ENCODE measurements at places on chromosomes 4 and X.

DNA sequence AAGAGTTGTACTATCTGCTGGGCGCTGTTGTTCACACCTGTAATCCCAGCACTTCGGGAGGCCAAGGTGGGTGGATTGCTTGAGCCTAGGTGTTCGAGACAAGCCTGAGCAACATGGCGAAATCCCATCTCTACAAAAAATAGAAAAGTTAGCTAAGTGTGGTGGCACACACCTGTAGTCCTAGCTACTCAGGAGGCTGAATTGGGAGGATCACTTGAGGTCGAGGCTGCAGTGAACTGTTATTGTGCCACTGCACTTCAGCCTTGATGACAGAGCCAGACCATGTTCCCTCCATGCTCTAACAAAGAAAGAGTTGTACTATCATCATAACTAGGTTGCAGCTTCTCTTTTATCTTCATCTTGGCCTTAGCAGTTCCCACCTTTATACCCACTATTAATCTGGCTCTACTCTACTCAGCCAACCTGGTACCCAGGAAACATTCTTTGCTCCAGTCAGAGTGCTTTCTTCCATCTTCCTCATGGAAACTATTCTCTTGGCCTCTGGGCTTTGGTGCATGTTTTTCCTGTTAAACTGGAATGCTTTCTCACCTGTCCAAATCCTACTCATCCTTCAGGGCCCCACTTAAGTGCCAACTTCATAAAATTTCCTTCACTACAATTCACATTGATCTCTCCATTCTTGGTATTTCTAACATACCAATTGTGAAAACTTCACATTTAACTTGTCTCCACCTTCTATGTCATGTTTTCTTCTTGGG is 18.2 kb downstream of the FABP2 start:
- DNase-seq: no peak

GRCh38 chr4:117770269-117771102 is 263.8 kb upstream of the NDST3 start:
- DNase-seq: no peak

DNA sequence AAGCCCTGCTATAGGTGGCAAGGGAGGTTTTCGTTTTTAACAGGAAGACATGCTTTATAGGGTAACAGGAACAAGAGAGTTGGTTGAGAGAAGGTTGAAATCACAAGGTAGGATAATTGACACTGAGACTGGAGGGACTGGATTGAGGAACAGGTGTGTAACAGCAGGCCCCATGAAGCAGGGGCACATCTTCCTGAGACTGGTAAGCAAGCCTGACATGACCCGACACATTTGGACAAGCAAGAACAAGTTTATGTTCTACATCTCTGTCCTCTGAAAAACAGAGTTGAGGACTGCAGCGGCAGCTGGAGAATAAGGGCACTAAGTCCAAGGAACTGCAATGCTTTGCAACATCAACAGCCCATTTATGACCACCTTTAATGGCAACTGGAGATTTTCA is 5.2 kb downstream of the RPS4X start:
- DNase-seq: no peak

- no peak for DNase-seq
Observed at GRCh38 chr4:133598779-133599178, 449.7 kb downstream of the PCDH10 start.

DNA sequence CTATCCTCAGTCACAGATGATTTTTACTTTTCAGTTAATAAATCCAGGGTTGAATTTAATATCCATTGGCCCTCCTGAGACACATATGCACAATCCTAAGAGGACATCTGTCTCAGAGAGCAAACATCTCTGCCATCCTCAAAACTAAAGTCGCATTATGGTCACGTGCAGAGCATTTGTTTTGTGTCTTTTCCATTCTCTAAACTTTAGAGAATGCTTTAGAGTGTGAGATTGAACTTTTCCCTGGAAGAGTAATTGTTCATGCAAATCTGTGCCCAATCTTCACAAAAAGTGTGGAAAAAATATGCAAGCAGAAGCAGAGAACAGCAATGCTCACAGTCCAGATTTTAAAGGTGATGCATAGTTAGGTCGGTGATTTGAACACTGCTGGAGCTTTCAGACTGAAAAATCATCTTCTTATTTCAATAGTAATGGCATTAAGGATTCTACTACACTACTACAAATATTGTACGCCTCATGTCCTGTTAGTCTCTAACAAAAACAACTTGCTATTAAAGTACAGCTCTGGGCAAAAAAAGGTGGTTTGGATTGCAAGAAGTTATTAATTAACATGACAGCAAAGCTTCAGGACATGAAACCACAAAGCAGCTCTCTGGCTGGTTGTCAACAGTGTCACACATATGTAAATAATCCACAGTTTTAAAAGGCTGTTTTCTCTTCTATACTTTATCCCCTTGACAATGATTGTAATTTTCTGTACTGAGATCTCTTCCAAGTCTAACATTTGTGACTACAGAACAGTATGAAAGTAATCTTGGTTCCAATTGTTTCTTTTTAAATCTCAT is 19.9 kb downstream of the DCHS2 start:
- DNase-seq: no peak

DNA sequence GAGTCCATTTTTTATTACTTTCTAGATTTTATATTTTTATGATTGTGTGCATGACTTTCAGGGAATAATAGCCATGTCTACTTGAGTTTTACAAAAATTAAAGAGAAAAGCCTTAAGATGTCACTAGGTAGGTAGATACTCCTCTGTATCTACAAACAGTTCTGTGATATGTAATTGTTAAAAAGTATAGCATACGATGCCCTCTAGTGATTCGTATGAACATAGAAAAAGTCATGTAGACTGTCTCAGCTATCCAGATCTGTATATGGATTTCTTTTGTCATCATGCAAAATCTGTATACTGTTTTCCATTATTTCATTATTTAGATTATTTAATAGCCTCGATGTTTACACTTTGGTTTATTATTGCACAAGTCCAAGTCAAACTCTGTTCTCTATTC is 856.6 kb downstream of the CENPC start:
- no peak for DNase-seq

DNA sequence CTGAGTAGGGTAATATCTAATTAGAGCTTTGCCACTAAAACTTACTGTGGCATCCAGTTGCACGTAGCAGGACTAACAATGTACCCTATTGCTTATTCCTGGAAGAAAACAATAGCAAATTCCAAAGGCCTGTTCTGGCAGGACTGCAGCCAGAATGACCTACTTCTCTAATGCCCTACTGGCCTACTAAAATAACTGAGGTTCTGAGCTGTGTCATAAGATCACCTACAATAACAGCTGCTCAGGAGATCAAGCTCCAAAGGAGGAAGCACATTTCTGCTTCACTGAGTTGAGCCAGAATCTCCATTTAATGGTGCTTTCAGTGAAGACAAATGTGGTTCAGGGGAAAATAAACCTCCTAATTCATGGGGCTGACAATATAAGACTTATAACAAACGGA is 42.2 kb upstream of the CXCL8 start:
- no peak for DNase-seq

DNA sequence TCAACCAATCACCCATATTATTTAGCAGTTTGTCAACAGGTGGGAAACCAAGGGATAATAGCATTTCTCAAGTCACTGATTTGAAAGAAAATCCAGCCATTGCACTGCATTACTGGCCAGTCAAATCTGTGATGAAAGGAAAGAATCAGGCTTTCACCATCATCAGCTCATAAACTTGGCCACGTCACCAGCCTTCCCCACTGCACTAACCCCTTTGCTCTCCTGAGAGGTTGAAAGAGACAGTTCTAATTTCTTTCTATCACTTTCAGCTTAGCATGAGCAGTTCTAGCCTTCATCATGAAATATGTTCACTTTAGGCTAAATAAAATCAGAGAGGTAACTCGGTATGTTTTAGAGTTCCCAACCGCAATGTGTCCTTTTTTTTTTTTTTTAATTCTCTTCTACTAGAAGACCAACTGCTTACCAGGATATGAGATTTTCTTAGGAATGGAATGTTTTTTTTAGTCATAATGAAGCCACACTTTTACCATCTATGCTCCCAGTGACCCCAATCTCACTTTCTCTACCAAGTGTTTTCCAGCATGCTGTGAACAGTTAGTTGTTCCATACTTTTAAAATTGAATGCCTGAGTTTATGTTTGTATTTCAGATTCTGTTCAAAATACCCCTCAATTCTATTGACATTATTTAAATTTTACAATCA is 55.7 kb upstream of the SLC7A11 start:
- DNase-seq: no peak

DNA sequence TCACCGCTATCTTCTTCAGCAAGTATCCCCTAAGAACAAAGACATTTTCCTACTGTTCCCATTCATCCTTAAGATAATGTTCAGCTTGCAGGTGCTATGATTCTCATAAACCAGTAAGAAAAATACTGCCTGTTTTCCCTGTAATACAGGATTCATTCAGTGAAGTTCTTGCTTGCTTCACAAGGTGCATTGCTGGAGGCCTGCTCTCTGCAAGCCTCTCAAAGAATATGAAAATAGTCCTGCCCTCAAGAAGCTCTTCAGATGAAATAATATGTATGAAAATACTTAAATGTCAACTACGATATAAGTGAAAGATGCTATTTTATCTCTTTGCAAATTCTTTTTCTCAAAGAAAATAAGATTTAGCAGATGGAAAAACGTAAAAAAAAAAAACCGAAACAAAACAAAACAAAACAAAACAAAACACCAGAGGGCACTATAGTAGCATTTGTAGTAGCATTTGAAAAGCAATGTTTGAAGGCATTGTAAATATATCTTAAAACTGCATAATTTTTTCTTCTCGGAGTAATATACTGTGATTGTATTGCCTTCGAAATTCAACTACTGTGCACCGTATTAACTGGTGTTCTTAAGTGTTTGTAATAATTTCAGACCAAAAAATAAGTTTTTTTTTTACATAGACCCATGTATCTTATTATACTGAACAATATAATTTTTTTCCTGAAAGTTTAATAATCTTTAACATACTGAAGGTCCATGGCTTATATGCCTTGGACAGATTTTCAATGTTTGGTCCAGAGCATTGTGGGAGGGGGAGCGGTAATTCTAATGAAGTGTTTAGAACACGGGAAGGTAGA is 26.0 kb downstream of the ADH4 start:
- DNase-seq: peak; percentile 47

- DNase-seq: no peak
Observed at GRCh38 chr4:151604238-151604637, 156.6 kb downstream of the GATB start.

DNA sequence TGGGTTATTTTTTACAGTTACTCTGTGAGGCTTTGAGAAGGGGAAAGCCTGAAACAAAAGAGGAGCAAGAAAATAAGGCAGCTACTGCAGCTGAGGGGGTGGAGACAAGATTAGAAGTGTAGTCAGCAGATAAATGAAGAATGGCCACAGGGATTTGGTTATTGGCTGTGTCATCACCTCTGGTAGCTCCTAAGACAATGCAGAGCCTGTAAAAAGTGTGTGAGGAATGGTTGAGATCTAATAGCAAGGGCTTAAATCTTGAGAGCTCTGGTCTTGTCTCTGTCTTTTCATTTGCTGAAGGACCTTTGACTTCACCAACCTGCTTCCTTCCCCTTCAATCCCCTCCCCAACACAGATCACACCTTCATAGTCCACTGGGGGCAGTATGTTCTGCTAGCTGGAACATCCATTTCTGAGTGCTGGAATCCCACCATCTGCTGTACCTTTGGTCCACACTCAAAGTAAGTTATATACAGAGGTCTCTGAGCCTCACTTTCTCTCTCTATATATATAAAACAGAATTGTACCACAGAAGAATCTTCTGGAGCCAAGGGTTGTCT is 213.7 kb upstream of the ZIC3 start:
- DNase-seq: no peak
